ENCODE measurements at places on chromosomes 6 and 20.
A peak's percentile ranks its signal among the peaks of the same experiment; 100 is the strongest.

DNA sequence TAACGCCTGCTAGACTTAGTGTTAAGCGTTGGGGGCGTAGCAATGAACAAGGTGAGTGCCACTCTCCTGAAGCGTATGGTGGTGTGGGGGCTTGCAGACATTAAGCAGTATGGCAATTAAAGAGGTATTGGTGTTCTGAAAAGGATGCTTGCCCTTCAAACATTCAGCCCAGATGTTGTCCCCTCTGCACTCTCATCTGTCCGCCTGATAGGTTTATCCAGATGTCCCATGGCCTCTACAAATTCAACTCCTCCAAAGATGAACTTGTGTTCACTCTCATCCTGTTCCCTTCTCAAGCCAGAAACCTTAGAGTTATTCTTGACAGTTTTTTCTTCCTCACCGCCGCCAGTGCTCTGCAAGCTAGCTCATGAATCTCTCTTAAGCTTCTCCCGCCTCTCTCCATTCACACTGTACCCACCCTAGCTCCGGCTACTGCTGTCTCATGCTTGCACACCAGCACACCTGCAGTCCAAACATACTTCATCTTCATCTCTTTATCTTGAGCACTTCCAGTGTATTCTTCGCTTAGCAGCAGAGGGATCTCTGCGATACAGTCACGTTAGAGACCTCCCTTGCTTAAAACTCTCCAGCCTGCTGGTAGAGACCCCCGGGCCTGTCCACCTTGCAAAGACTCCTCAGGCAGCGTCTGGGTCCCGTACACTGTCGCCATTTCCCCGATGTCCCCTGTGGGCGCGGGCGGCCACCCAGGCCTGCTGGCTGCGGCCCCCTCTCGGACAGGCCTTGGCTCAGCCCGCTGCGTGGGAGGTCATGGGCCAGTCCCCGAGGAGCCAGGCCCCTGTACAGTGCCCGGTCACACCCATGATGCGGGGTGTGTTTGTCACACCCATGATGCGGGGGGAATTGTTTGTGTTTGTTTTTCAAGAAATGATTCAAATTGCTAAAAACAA, 962 bp downstream of the DDX27 start:
- no peak for DNase-seq

- DNase-seq = no peak
Observed at GRCh38 chr20:15364781-15365180, 1027.4 kb upstream of the FLRT3 start.

DNA sequence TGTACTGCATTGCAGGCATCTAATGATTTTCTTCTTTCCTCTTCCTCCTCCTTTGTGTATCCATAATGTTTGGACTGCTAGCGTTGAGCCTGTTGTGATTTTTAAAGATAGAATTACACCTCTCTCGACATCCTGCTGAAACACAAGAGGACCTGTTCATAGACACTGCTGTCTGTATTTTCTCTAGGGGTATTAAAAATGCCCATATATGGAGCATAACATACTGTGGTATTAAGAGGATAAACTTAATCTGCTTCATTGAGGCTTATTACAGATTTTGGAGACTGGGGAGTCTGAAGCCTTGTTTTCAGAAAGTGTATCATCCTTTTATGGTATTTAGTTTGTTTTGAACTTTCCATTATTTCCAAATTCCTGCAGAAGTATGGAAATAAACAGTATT, 414.3 kb downstream of the CDKAL1 start:
- DNase-seq = no peak

DNA sequence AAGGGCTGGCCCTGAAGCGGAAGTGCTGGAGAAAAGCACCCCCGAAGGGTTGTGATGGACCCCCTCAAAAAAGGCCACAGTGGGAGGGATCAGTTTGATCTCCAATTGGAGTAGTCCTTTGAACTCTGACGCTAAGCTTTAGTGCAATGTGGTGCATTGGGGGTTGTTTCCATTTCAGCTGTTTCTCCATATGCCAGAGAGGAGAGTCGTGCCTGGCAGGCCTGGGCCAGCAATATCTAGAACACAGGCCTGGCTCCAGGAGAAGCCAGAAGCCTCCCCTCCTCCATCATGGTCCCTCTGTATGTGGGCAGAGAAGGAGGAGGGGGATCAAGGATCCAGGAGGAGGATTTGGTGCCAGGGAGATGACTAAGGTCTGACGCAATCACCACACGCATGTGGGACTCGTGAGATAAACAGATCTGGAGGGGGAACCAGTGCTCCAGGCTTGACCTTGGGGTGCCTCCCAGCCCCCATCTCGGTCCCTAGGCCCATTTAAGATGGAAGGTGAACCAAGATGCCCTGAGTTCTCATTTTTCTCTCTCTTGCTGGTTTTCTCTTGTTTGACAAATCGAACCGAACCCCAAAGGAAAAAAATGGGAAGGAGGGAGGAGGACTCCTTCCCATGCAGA, 517.4 kb upstream of the JARID2 start:
- no peak for DNase-seq

- no peak for DNase-seq
Observed at GRCh38 chr6:84197708-84198107, 29.7 kb downstream of the CEP162 start.

DNA sequence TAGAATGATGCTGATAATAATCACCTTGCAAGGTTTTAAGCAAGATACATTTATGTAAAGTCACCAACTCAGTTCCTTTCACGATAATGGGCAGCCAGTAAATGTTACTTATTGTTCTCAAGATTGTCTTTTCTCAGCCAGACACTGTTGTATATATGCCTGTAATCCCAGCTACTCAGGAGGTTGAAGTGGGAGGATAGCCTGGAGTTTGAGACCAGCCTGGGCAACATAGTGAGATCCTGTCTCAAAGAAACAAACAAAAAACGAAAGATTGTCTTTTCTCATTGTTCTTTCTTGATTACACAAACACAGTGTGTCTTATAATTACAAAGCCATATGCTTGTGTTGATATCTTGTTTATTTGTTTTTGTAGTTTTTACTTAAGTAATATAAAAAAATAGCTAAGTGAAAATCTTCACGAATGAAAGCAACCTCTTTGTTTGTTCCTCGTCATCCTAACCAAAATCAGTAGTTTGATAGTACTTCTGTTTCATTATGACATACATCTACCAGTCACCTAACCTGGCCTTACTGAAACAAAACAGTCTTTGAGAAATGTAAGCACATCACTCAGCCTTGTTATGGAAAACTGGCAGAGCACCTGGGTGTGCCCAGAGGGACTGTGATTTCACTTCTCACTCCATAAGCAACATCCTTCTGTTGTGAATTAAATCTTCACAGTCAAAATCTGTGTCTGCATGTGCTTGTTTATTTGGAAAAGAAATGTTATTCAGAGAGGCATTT, 436.2 kb upstream of the SOX4 start:
- peak; percentile 9 for DNase-seq

GRCh38 chr6:53517021-53517420, 27.9 kb downstream of the GCLC start:
- no peak for DNase-seq

GRCh38 chr6:73400656-73401055, 6.0 kb downstream of the DDX43 start:
- DNase-seq = no peak

DNA sequence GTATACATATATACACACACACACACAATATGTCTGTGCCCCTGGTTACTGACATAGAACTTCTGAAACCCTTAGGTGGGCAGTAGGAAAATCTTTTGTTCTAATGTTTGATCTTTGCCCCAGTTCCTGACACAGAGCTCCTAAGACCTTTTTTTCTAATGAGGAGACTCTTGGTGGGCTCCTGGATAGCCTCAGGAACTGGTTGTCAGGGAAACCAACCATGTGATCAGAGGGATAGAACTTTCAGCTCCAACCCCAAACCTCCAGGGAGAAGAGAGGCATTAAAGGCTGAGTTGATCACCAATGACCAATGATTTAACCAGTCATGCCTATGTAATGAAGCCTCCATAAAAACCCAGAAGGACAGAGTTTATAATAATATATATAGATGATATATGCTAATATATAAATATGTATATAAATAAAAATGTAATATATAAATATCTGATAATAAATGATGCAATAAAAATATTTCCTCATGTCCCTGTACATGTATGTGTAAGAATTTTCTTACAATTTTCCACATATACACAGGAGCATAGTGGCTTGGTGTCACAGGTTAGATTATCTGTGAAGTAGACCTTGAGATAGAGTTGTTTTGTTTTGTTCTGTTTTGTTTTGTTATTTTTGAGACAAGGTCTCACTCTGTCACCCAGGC, 93.3 kb downstream of the GPX5 start:
- DNase-seq = no peak

DNA sequence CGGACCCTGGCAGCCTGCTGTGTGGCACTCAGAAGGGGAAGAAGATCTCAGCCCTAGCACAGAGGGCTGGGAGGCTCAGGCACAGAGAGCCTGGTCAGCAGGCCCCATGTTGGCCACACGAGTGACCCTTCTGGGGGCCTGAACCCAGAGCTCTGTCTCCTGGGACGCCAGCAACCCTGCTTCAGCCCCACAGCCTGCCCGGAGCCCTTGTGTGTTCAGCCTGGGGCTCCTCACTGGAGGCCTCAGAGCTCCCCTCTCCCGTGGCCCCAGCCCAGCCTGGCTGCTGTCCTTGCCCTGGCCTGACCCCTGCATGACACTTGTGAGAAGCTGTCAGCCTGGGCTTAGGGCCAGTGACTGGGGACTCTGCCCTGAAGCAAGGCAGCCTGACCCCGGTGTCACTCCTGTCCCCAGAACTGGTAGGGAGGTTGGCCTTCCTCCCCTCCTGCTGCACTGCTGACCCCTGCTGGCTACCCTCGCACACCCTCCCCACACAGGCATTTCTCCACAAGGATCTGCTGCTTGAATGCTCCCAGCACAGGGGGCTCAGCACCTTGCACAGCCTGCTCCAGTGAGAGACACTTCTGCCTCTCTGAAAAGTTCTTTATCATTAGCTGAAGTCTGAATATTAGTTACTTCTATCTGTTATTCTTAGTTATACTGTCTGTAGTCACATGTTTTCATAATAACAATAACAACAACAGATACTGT, 15.4 kb upstream of the IP6K3 start:
- DNase-seq = peak; percentile 78

DNA sequence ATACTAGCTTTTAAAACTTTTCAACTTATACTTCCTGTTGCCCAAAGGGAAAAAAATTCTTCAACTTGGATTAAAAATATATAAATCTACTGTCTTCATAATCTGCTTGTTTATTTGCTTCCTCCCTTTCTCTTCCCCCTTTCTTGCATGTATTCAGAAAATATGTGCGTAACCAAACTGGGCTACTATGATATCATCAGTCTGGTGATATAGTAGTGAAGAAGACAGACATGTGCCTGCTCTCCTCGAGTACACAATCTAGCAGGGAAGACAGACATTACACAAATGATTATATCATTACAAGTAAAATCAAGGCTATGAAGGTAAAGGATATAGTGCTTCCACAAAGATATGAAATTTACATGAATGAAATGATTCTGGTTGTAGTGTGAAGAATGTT, 31.0 kb downstream of the IBTK start:
- DNase-seq = no peak

GRCh38 chr6:6685249-6686040, 96.9 kb downstream of the LY86 start:
- DNase-seq = no peak

DNA sequence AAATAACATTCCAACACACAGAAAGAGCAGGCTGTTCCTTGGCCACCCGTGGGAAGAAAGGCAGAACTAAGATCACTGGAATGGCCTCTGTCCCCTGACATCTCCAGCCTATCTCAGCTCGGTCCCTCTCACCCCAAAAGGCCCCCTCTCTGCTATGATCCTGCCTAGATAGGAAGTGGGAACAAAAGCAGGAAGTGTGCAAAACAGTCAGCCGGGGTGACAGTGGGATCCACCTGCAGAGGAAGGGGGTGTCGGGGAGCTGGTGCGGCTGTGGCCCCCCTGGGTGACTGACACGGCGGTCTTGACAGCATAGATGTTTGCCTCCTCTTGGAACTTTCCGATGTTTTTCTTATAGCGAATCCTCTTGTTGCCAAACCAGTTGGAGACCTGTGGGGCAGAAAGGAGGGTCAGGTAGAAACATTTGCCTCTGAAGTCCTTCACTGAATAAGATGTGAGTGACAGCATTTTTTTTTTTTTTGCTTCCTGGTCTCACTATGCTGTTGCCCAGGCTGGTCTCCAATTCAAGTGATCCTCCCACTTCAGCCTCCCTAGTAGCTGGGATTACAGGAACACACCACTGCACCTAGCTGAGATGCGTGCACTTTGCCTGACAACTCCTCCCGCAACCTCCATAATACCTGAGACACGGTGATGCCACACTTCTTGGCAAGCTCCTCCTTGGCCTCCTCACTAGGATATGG, 2.8 kb downstream of the PBX2 start:
- no peak for DNase-seq

DNA sequence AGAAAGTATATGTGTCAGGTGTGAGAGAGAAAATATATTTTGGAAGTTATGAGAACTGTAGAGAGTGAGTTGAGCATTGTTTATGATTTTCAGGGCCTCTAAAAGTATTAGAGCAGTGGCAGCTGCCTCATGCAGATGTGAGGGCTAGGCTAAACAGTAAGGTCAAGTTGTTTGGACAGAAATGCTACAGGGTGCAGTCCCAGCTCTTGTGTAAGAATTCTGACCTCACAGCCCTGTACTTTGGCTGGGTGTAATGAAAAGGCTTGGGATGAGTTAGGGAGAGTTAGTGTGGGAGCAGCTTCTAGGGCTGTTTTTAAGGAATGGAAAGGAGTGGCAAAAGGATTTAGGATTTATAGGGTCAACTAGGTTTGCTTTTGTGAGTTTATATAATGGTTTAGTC, 764.8 kb upstream of the ADGRB3 start:
- no peak for DNase-seq

- no peak for DNase-seq
Observed at GRCh38 chr20:62642666-62643520, 590 bp downstream of the SLCO4A1 start.

- no peak for DNase-seq
Observed at GRCh38 chr6:3861424-3861823, 12.3 kb downstream of the FAM50B start.

- no peak for DNase-seq
Observed at GRCh38 chr6:106456756-106457155, 96.2 kb downstream of the CRYBG1 start.

GRCh38 chr6:37686111-37686510, 11.6 kb downstream of the MDGA1 start:
- no peak for DNase-seq

- DNase-seq = peak; percentile 25
Observed at GRCh38 chr6:1610497-1611321, 994 bp downstream of the FOXC1 start.

DNA sequence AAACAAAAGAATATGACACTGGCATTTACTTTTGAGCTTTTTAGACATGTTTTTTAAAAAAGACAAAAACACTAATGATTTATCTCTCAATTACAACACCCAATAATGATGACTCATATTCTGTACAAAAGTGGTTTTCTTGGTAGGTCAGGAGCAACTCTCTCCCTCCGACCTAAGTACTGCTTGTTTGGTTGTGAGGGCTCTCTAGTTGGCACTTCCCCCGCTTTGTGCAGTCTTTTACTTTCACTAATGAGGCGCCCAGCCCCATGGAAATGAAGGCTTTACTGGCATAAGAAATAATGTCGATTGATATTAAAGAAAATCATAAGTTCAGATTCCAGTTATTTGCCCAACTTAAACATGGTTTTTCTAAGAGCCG, 1.3 kb downstream of the KPNA5 start:
- peak; percentile 26 for DNase-seq

GRCh38 chr20:62846166-62846890, 15.3 kb downstream of the TCFL5 start:
- no peak for DNase-seq
